ENCODE measurements at places on chromosomes 7 and 10.
A peak's percentile ranks its signal among the peaks of the same experiment; 100 is the strongest.

GRCh38 chr7:787332-788240 is 44.7 kb upstream of the SUN1 start:
- DNase-seq: no peak

DNA sequence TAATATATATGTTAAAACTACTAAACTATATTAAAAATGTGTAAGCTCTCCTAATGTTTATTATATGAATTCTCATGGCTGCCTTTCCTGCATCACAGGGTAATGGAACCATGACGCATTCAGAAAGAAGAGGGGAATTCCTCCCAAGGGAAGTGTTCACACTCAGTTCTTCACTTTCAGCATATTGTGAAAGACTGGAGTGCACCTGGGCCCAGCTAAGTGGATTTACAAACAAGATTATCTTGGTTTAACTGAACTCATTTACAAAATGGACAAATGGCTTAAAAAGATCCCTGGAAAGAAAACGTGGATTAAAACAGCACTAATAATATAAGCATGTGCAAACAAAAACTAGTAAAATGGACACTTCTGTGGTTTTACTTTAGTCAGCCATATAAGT is 149.8 kb downstream of the DOCK4 start:
- no peak for DNase-seq

DNA sequence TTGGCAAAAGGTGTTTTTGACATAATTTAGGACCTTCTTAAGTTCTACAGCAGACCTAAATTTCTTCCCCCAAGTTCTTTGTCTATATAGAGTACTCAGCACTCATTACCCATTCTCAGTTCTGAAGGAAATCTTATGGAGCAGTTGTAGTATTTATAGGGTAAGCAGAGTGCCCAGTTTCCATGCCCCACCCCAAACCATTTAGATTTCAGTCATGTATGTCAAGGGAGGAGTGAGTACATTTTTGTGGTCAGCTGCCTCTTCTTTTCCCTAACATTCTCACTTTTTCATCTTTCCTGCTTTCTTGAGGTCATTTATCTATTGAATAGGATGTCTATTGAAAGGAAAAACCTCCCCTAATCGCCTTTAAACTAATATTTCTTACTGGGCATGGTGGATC is 83.3 kb downstream of the KAT6B start:
- no peak for DNase-seq

- no peak for DNase-seq
Observed at GRCh38 chr7:37027557-37028341, 303.5 kb upstream of the AOAH start.

- no peak for DNase-seq
Observed at GRCh38 chr10:79361726-79362397, 14.6 kb downstream of the PPIF start.

DNA sequence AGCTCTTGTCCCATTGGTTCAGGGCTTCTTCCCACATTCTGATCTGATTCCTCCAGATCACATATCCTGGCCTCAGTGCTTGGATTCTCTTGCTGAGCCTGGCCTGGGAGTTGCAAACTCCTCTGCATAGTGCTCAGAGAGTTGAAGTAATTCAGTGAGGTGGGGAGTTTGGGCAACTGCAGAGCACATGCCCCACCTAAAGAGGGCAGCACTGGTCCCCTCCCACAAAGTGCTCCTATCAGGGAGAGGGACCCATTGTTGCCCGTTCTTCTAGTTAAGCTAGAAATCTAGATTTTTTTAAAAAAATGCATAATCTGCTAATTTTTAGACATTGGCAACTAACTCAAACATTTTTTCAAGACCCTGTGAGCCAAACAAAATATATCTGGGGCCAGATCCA is 45.1 kb downstream of the CHN2 start:
- no peak for DNase-seq

DNA sequence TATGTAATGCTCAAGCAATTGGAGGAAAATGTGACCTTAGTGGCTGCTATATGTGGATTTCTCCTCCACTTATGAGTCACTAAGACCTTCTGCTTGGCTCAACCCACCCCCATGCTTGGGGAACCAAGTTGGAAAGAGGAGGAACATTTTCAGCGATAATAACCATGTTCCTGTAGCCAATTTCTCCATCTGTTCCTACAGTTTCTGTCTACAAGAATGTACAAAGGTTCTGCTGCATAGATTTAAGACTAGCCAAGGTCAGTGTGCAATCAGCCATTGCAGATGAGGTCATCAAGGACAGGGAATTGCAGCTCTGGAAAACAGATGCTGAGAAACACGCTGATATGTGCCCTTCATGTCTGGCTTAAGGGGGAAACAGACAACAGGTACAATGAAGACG is 5.6 kb upstream of the NRCAM start:
- no peak for DNase-seq

DNA sequence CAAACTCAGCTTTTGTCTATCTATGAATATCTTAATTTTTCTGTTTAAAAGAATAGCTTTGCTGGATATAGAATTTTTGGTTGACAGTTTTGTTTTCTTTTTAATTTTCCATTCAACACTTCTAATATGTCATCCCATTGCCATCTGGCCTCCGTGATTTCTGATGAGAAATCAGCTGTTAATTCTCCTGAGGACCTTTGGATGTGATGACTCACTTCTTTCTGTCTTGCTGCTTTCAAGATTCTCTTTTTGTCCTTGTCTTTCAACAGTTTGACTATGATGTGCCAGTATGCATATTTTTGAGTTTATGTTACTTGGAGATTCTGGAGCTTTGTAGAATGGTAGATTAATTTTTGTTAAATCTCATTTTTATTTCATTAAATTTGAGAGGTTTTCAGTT is 38.4 kb downstream of the ZNF518A start:
- DNase-seq: no peak

- DNase-seq: no peak
Observed at GRCh38 chr10:74507951-74508350, 318.4 kb upstream of the KAT6B start.

GRCh38 chr10:48612236-48612943 is 7.5 kb upstream of the ARHGAP22 start:
- peak; percentile 11 for DNase-seq

DNA sequence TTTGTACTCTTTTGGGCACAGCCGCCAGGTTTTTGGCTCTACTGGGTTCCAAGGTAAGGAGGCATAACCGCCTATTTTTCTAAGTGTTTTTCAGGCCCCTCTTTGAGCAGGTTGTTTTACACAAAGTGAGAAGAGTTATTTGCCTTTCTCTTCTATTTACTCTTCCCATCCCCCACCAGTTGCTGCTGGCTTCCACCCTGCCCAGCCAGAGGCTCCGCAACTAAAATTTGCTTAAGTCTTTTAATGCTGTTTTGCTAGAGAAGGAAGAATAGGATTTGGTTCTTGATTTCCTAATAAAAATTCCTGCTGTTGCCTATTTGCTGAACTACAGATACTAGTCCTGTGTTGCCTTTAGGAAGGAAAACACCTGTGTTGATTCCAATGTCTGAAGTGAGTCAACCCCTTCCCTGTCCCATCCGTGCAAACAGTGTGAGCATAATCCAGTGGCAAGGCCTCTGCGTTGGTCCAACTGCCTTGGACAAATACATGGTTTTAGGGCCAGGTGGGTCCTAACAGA is 1.9 kb downstream of the PLA2G12B start:
- no peak for DNase-seq

DNA sequence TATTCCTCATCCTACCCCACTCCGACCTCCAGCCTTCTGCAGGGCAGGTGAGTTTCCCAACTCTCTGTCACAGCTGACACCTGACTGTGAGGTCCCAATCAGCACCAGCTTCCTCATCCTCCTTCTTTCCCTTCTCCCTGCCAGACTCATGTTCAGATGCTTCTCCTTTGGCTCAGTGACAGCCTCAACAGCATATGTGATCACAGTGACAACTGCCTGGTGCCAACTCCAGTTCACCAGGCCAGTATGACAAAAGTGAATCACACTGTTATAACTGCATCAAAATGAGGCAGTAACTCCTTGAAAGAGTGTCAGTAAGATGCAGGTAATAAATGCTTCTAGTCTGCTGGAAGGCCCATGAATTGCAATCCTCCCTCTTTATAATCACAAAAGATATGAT is 46.8 kb upstream of the NFE2L3 start:
- DNase-seq: no peak

GRCh38 chr7:26853788-26854393 is 10.5 kb downstream of the SKAP2 start:
- no peak for DNase-seq

DNA sequence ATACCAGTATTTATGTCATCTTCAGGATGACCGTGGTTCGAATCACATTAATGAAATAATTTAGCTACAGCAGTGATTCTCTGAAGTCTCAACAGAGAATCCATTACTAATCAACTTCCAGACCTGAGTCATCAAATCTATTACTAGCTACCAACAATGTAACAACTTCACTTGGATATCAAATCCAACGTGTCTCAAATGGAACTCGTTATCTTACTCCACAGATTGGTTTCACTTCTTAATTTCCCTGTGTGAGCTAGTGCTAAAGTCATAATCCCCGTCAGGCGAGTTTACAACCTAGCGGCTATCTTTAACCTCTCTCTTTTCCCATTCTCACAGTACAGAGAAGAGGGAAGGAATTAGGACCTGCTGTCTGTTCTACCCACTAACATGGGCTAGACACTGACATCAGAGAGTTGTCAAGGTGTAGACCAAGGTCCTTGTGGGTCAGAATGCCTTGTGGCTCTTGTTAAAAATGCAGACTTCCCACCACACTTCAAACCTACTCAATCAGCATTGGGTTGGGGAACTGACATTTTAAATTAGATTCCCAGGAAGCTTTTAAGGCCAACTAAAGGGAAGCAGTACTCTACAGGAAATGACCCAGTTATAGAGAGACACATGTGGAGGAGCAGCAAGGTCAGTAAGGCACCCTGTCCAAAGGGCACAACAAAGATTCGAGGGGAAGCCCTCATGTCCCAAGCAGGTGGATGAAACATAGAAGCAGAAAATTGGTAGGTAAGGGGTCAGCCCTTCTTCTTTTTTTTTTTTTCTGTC is 57.3 kb upstream of the GSAP start:
- no peak for DNase-seq

- DNase-seq: no peak
Observed at GRCh38 chr7:157751406-157751805, 414.6 kb downstream of the DNAJB6 start.

DNA sequence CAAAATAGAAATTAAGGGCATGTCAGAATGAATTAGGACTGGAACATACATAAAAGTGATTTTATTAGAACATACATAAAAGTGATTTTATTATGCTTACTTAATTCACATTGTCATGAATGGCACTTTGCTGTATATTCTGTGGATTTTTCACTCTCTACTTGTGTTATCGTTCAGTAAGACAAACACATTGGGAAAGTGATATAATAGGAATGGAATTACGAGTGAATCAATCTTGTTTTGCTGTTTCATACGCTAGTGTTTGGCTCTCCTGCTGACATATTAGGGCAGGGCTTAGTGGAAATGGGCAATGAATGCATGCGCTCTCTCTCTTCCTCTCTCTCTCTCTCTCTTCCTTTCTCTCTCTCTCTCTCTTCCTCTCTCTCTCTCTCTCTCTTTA is 561.1 kb downstream of the ACTR3B start:
- no peak for DNase-seq

DNA sequence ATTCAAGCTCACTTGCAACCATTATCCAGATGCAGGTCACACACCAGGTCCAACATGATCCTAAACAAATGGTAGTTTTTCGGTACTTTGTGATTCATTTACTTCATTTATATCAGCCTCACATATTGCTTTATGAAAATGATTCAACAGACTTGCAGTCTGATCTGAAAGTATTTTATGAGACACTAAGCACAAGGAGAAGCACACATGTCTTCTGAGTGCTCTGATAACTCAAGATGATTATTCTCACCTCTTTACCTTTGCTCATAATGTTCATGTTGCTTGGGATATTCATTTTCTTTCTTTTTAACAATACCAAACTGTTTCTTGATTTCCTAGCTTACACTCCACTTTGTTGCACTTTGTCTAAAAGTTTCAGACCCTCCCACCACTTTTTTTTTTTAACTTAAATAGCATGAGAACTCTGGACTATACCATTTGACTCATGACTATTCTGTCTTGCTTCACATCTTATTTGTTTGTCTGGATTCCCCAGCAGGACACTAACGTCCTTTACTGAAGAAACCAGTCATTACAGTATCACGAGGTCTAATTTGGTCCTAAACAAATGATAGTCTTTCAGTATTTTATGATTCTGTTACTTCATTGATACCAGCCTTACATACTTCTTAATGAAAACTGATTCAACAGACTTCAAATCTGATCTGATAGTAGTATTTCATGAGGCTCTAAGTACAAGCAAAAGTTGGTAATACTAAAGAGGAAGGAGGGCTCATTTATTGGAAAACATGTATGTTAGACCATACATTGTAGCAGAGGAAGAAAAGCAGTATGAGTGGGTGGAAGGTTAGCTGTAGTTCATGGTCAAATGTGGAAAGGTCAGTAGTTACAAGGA is 171.8 kb upstream of the AHR start:
- DNase-seq: no peak

DNA sequence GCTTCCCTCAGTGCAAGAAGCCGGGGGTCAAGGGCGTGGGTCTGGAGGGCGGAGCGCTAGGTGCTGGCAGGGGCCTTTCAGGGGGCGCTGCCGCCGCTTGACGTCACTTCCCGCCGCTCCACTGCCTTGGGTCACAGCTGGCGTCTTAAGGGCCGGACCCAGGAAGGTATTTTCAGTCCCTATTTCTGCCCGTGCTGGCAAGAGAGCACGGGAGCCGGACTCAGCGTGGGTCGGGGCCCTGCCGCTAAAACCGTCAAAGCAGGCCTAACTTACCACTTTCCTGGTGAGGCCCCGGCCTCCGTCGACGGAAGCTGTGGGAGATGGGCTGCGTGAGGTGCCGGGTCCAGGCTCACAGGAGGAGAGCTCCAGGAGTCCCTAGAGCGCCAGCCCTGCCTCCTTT is 12.0 kb downstream of the VAX1 start:
- DNase-seq: no peak

GRCh38 chr10:132022241-132022640 is 40.5 kb upstream of the BNIP3 start:
- DNase-seq: no peak
